ENCODE measurements at places on chromosomes 4 and X.

GRCh38 chr4:146582864-146583263 is 55.8 kb upstream of the POU4F2 start:
- DNase-seq: no peak

DNA sequence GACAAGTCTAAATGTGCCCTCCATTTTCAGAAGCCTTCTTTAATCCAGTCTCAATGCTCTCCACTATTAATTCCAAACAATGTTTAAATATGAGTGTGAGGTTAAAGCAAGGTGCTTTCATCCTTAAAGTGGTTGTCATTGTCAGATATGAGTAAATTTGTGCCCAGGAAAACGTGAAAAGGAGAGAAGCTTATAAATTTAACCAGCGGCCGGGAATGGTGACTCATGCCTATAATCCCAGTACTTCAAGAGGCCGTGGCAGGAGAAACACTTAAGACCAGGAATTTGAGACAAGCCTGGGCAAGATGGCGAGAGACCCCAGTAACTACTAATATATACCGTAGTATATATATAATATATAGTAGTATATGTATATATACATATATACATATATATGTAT is 270.0 kb downstream of the ARHGAP24 start:
- DNase-seq: no peak

DNA sequence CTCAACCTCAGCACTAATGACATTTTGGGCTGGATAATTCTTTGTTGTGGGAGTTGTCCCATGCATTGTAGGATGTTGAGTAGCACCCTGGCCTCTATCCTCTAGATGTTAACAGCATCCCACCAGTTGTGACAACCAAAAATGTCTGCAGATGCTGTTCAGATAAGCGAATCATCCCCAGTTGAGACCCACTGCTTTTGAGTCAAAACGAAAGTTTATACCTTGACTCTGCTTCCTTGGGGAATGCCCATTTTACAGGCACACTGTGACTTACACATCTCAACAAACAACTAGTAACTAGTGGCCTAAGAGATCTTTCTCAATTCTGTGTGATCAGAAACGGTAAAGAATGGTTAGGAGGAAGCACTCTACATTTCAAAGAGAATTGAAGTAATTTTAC is 37.0 kb downstream of the SEPSECS start:
- DNase-seq: no peak

GRCh38 chr4:108010167-108010566 is 20.5 kb downstream of the HADH start:
- no peak for DNase-seq

DNA sequence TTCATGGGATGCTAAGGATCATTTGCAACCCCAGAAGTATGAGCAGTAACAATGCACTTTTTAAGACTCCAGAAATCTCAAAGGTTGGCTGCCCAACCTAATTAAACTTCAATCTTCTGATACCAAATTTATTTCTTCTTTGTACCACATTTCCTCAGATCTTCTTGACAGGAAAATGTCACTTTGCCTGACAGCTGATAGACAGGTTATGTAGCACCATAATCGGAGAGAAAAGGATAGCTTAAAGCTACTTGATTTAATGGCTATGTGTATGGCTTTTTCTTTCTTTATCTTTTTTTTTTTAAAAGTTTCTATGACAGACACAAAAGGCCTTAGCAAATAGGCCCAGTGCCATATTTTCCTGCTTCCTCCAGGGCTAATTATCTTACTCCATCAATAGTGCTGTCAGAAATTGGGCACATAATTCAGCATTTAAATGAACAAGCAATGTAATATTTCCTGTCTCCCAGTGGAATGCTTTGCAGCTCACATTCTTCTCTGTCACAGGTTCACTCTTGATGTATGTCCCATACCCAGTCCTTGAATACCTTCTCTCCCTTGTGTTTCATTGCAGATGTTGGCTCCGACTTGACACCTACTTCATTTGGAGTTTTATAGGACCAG is 795.7 kb downstream of the ADGRL3 start:
- DNase-seq: no peak

GRCh38 chr4:30256116-30256832 is 463.9 kb upstream of the PCDH7 start:
- DNase-seq: no peak

DNA sequence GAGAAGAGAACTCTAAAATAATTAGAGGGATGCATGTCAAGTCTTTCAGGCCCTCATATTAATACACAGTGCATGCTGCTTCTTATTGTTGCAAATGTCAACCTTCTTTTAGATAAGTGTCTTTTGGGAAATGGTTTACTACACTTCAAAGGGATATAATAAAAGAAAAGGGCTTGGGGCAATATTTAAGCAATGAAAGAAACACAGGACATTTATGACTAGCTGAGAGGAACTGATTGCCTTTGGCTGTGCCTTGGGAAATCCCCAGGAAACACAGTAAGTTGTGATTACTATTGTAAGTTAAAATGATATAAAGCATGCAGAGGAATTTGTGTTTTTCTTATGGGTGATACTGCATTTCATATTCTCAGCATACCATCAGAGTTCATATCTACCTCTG is 1036.2 kb upstream of the GRID2 start:
- no peak for DNase-seq

DNA sequence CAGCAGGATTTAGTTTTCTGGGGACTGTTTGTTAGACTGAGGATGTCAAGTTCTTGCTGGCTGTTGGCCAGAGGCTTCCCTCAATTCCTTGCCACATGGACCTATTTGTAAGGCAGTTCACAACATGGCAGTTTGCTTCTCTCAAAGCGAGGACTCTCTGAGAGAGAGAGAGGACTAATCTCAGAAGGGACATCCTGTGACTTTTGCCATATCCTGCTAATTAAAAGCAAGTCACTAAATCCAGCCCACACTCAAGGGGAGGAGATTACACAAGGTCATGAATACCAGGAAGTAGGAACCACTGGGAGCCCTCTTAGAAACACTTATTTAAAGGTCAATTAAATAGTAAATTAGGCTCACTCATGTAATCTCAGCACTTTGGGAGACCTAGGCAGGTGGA is 38.2 kb downstream of the PPP1R2C start:
- no peak for DNase-seq

DNA sequence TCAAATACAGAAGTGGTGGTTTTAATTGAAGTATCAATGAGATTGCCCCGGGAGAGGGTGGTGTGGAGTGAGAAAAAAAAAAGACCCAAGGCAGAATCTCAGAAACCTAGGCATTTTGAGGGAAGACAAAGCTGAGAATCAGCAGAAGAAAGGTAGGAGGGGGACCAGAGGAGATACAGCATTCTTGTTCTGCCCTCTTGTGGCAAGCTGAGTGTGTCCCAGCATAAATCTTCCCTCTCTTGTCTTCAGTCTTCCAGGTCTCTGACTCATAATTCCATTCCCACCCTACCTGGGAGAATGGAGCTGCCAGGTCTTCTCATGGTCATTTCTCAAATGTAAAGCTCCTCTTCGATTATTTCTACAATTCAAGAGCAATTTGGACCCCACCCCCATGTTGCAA is 32.7 kb upstream of the MAGED1 start:
- no peak for DNase-seq

GRCh38 chr4:40195182-40196177 is 1.4 kb upstream of the RHOH start:
- no peak for DNase-seq

GRCh38 chr4:142352712-142353111 is 493.4 kb downstream of the INPP4B start:
- no peak for DNase-seq

DNA sequence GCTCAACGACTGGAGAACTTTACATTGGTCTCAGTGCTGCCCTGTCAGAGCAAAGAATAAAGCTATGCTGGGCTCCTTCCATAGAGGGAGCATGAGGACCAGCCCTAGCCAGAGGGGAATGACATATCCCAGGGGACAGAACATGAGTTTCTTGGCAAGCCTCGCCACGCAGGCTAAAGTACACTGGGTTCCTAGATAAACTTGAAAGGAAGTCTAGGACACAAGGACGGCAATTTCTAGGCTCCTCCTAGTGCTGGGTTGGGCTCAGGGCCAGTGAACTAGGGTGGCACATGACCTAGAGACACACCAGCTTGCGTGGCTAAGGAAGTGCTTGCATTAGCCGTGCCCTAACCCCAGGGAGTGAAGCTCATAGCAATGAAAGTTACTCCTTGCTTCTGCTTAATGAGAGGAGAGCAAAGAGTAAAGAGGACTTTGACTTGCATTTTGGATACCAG is 141.0 kb downstream of the MAB21L2 start:
- no peak for DNase-seq

DNA sequence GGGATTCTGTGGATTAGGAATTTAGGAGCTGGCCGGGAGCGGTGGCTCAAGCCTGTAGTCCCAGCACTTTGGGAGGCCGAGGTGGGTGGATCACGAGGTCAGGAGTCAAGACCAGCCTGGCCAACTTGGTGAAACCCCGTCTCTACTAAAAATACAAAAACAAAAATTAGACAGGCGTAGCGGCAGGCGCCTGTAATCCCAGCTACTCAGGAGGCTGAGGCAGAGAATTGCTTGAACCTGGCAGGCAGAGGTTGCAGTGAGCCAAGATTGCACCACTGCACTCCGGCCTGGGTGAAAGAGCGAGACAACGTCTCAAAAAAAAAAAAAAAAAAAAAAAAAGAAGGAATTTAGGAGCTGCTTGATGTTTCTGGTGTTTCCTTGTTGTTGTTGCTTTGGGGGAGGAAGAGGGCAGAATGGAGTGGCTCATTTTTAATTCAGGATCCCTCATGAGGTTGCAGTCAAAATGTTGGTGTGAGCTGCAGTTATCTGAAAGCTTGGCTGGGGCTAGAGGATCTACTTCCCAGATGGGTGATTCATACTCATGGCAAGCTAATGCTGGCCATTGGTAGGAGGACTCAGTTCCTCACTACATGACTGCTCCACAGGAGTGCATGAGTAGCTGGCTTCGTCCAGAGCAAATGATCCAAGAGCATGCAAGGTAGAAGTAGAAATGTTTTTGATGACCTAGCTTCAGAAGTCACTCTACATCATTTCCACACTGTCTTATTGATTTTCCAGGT is 26.5 kb upstream of the JADE1 start:
- DNase-seq: no peak

- no peak for DNase-seq
These were observed 29.5 kb downstream of the CXXC4 start for GRCh38 chr4:104465201-104465600.

DNA sequence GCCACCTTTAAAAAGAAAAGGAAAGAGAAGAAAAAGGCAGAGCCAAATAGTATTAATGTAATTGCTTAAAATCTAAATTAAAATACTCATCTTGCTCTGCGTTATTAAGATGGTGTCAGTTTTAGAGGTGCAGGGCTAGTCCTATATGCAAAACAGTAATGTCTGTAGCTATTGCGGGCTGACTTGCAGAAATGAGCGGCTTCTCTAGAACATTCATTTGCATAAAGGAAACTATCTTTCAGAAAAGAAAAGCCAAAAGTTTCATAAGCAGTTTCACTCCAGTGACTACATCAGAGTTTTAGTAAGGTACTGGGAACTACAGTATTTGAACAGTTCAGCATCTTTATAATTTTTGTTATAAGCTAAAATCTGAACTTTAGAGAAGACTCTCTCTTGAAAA is 6.0 kb downstream of the SMAD1 start:
- DNase-seq: peak; percentile 3

GRCh38 chrX:14902537-14902936 is 29.3 kb downstream of the MOSPD2 start:
- DNase-seq: no peak

- no peak for DNase-seq
These were observed 23.0 kb upstream of the CPLX1 start for GRCh38 chr4:848803-849477.

GRCh38 chrX:14079891-14080430 is 50.3 kb upstream of the GEMIN8 start:
- no peak for DNase-seq

GRCh38 chrX:153934762-153935325 is at the start of gene NAA10:
TSS of gene NAA10 (minus strand) at chrX:153935037. CDS start at chrX:153934904, 133 bp downstream.
- no peak for DNase-seq

GRCh38 chrX:133454491-133454914 is 39.2 kb upstream of the GPC4 start:
- no peak for DNase-seq

DNA sequence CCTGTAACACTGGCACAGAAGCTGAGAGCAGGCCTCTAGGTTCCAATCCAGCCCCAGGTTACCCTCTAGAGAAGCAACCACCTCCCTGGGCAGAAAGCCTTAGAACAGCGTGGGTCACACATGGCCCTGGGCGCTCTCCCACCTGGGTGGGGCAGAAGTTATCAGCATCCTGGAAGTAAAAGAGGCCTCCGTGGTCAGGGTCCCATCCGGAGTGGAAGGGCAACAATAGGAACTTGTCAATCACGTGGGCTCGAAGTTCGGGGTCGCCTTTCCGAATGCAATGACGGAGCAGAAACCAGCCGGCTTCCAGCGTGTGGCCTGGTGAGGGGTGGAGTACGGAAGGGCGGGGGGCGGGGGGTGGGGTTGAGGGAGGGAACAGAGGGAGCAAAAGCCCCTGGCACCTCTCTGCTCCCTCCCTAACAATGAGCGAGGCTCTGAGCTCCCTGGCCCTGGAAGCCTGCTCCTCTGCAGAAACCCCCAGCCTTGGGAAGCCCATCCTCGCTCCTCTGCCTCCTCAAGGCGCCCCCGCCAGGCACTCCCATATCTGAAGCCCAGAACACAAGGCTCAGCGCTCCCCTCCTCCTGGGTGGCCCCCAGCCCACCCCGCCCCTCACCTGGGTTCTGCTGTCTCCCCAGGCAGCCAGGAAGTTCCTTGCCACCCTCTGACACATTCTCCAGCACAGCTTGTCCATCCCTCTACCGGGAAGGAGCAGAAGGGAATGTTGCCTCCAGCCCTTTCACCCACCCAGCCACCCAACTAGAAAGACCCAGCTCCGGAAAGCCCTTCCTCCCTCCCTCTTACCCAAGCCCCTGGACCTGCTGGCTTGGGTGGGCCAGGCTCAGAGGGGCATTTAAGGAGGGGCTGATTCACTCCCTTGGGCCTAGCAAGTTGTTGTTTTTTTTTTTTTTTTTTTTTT is 2.8 kb downstream of the RENBP start:
- DNase-seq: no peak

DNA sequence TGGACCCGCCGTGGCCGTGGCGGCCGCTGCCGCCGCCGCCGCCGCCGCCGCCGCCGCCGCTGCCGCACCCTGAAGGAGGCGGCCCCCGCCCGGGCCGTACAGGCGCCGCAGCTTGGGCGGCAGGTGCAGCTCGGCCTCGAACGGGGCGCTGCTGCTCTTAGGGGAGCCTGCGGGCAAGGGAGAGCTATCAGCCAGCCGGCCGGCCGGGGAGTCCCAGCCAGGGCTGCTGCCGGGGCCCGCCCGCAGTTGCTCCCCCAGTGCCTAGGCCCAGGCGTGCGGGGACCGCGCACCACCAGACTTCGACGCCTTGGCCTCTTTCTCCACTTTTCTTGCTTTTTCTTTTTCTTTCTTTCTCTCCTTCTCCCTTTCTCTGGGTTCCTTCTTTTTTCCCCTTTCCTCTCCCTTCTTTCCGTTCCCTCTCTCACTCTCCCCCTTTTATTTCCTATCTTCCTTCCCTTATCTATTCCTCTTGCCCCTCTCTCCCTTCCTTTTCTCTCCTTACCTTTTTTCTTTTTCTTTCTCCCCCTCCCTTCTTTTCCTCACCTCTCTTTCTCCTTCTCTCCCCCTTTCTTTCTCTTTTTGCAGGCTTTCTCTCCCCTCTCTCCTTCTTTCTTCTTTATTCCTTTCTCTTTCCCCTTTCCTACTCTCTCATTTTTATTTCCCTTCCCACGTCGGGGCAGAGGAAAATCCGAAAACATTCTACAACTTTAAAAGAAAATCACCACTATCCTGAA is 2.0 kb downstream of the ARX start:
- DNase-seq: no peak

Measured in stimulated activated CD4-positive, alpha-beta T cell treated with anti-CD3 and anti-CD28 coated beads, Interleukin-12 subunit alpha, Interleukin-12 subunit beta, amount 100 ng/mL, for 48 hours (primary cell).